ENCODE measurements at places on chromosomes 4 and X. TPM values are rescaled to one million over a fixed set of nuclear protein-coding genes. Genes with fewer than 3 reads are reported as not detected.

DNA sequence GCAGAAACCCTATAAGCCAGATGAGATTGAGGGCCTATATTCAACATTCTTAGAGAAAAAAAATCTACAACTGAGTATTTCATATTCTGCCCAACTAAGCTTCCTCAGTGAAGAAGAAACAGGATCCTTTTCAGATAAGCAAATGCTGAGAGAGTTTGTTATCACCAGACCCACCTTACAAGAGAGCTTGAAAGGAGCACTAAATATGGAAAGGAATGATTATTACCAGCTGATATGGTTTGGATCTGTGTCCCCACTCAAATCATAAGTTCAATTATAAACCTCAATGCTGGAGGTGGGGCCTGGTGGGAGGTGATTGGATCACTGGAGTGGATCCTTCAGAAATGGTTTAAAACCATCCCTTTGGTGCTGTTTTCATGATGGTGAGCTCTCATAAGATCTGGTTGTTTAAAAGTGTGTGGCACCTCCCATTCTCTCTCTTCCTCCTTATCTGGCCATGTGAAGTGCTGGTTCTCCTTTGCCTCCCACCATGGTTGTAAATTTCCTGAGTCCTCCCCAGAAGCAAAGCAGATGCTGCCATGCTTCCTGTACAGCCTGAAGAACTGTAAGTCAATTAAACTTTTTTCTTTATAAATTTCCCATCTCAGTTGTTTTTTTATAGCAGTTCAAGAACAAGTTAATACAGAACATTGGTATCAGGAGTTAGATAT is 144.2 kb downstream of the MSN start:
- no peak for DNase-seq
- H3K36me3 ChIP-seq = no peaks in the 10 kb centered on the region
- no peaks in the 10 kb centered on the region for H3K4me1 ChIP-seq
- H3K27ac ChIP-seq = no peak overlapping the region
- H3K4me3 ChIP-seq = no peak overlapping the region
- peaks cover 3% of the 10 kb centered on the region for H3K27me3 ChIP-seq

GRCh38 chrX:153910446-153910845 is 6.0 kb downstream of the AVPR2 start:
- no peak overlapping the region for H3K4me3 ChIP-seq
- H3K4me1 ChIP-seq = no peaks in the 10 kb centered on the region
- DNase-seq = peak; percentile 94
- H3K27ac ChIP-seq = no peak overlapping the region
- H3K27me3 ChIP-seq = no peaks in the 10 kb centered on the region

DNA sequence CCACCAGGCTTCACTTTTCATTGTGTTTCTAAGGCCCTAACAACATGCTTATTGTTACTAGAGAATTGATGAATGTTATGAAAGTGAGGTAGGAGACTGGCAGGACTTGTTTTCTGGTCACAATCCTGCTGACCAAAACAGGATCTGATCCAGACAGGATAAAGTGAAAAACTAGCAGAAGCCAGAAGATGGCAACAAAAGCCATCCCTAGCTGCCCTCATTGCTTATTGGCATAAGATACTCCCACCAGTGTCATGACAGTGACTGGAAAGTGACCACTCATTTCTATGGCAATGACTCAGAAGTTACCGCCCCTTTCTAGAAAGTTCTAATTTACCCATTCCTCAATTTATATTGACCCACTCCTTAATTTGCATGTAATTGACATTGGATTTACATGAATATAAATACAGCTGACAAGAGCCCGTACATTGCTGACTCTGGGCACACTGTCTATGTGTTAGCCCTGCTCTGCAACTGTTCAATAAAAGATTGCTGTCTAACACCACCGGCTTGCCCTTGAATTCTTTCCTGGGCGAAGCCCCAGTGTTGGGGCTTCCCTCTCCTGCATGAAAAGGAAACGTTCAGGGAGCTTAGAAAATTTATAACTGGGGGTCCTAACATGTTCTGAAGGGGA is 30.0 kb upstream of the FGG start:
- H3K36me3 ChIP-seq = no peaks in the 10 kb centered on the region
- H3K27me3 ChIP-seq = peaks cover 23% of the 10 kb centered on the region
- DNase-seq = no peak
- H3K4me1 ChIP-seq = peaks cover 2% of the 10 kb centered on the region
- H3K27ac ChIP-seq = no peak overlapping the region

DNA sequence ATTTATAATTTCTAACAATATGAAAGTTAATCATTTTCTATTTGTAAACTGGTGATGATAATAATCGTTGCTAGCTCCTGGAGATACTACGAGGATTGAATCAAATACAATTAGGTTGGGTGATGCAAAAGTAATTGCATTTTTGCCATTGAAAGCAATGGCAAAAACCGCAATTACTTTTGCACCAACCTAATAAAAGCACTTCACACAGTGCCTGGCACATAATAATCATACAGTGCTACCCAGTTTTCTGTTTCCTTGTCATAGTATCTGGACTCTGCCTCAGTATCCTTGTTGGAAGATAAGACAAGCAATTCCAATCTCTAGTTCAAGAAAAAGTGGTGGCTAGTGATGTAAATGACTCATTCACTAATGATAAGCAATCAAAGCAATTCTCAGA is 176.8 kb upstream of the TRPC5 start:
- H3K4me3 ChIP-seq = no peak overlapping the region
- no peak for DNase-seq
- H3K27me3 ChIP-seq = no peaks in the 10 kb centered on the region
- no peak overlapping the region for H3K27ac ChIP-seq
- no peaks in the 10 kb centered on the region for H3K36me3 ChIP-seq
- H3K4me1 ChIP-seq = no peaks in the 10 kb centered on the region

- DNase-seq = no peak
- H3K4me3 ChIP-seq = peak overlapping the region; percentile 71
- H3K27me3 ChIP-seq = peaks cover 33% of the 10 kb centered on the region
- no peak overlapping the region for H3K27ac ChIP-seq
Measured at GRCh38 chr4:104492183-104492771, 2.4 kb downstream of the CXXC4 start.

GRCh38 chrX:136708348-136708747 is 60.4 kb downstream of the CD40LG start:
- peaks cover 16% of the 10 kb centered on the region for H3K4me1 ChIP-seq
- H3K4me3 ChIP-seq = no peak overlapping the region
- no peaks in the 10 kb centered on the region for H3K27me3 ChIP-seq
- no peaks in the 10 kb centered on the region for H3K36me3 ChIP-seq
- no peak for DNase-seq
- no peak overlapping the region for H3K27ac ChIP-seq

- H3K27me3 ChIP-seq = no peaks in the 10 kb centered on the region
- no peak overlapping the region for H3K27ac ChIP-seq
- DNase-seq = no peak
Measured at GRCh38 chrX:100931925-100932285, 3.2 kb upstream of the XKRX start.

DNA sequence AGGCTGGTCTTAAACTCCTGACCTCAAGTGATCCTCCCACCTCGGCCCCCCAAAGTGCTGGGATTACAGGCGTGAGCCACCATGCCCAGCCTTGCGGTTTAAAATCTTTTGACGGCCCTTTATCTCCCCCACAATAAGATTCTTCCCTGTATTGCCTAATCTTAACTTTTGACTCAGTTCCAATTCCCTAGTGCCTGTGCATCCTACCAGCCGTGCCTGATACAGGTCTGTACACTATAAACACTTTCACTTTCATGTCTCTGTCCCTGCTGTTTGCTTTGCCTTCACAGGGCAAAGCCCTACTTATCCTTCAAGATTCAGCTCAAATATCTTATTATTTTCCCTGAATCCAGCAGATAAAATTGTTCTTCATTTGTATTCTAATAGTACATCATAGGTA is 74.6 kb downstream of the WDR44 start:
- H3K4me1 ChIP-seq = peaks cover 13% of the 10 kb centered on the region
- no peak overlapping the region for H3K4me3 ChIP-seq
- no peak overlapping the region for H3K27ac ChIP-seq
- no peak for DNase-seq
- H3K36me3 ChIP-seq = peaks cover 12% of the 10 kb centered on the region
- no peaks in the 10 kb centered on the region for H3K27me3 ChIP-seq

DNA sequence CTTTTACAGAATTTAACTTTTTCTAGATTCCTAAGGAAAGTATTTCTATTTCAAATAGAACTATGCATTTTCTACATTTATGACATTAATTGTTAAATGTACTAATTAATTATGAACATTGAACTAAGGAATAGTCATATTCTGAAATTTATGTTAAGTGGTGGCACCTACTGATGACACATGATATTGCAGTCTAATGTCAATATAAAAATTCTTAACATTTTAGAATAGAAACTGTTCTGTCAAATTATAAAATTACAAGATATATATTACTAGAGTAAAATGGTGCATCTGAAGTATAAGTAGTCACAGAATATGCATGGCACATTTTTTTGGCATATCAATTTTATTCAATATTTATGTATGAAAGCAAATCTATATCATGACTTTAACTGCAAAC is 40.2 kb upstream of the NDNF start:
- H3K27me3 ChIP-seq = peaks cover 11% of the 10 kb centered on the region
- H3K36me3 ChIP-seq = peaks cover 2% of the 10 kb centered on the region
- DNase-seq = no peak

Gene OFD1
- total RNA-seq = 17.8 TPM

Gene BEX4
- 45.3 TPM for total RNA-seq

Gene RBM47
- total RNA-seq = 0.12 TPM

Gene FOXR2
- not detected for total RNA-seq

Gene SATL1
- 0.15 TPM for total RNA-seq

All from chondrocyte (in vitro differentiated cells).